Activated CD4-positive, alpha-beta T cell treated with anti-CD3 and anti-CD28 coated beads, Interleukin-10, Interleukin-2, amounts not matched to agents 100 ng/mL and 50 ng/mL, durations not matched to agents 16 hours and 8 hours (primary cell): ENCODE measurements at places on chromosomes 1 and 21.
A peak's percentile ranks its signal among the peaks of the same experiment; 100 is the strongest.

- peak; percentile 82 for DNase-seq
Observed at GRCh38 chr21:42258150-42258884, 39.4 kb downstream of the ABCG1 start.

GRCh38 chr21:15274701-15275485 lies 210.1 kb upstream of the NRIP1 start:
- DNase-seq: no peak

GRCh38 chr1:200535605-200536004 lies 84.9 kb downstream of the KIF14 start:
- DNase-seq: peak; percentile 34

DNA sequence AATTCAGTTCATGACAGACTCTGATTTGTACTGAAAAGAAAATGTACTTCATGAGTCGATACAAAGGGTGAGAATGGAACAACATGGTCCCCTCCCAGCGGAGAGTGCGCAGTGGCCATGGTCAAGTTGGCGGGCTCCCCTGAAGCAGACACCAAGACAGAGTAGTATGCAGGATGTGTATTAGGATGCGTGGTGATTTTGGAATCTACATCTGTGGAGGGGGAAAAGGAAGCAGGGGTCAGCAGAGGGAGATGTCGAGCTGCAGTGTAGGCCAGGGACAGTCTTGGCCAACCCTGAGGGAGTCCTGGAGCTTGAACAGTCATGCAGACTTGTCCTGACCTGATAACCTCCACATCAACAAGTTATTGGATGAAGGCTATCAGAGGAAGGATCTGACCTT lies 481.0 kb downstream of the OMA1 start:
- no peak for DNase-seq

GRCh38 chr1:206030714-206031113 lies 7.0 kb upstream of the CTSE start:
- peak; percentile 82 for DNase-seq

GRCh38 chr1:54160351-54160750 lies 7.6 kb upstream of the CDCP2 start:
- no peak for DNase-seq

- DNase-seq: no peak
Observed at GRCh38 chr21:43985690-43986251, 26.3 kb upstream of the TRAPPC10 start.

DNA sequence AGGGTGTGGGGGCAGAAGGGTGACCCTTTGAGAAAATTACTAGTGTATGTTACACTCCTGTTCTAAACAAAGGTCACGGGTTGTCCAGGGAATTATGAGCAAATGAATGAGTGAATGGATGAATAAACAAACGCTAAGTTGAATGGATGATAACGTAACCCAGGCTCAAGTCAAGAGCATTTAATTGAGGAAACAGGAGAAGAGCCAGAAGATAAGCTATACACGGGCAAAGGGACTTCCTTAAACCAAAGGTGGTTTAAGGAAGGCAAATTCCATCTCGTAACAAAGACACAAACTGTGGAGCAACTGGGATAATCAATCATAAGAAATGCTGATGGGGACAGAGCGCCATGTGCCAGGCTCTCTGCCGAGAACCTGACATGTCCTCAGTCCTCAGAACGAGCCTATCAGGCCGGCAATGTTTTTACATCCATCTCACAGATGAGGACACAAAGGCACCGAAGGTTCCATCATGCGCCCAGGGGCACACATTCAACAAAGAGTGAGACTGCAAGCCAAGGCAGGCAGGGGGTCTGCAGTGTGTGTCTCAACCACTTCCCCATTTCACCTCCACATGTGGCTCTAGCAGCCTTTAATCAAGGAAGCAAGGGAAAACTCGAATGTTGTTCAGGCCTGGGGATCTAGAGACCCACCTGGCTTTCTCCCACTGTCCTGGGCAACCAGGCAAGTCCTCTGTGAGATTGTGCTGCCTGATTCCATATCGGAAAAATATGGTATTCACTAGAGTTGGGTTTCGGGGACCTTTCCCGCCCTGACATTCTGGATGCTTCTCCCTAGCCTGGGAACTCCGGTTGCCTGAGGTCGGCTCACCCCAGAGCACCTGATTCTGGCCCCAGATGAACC lies 126.8 kb upstream of the EDN2 start:
- no peak for DNase-seq

DNA sequence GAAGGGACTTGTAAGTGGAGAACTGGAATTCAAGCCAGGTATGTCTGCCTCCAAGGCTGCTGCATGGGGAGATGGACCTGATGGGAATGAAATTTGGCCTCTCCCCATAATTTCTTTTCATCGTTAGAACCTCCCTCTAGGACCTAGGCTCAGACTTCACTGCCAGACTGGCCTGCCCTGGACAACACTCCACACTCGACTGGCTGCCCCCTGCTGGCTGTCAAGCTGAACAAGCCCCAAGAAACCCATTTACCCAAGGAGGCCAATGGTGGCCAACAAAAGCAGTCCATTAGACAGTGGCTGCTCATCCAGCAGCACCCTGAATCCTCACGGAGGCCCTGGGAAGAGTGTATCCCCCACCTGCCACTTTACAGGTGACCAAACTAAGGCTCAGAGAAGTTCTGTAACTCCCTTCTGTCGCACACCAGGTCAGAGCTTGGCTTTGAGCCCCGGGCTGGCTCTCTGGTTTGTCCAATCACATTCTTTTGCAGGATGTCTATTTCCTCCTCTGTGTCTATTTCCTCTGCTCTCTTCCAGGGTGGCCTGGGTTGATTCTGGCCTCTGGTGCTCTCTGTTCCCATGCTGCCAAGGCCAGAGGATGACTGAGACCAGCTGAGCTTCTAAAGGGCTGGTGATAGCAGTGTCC lies 3.8 kb downstream of the RNF186 start:
- DNase-seq: peak; percentile 66

- no peak for DNase-seq
Observed at GRCh38 chr1:54301497-54301896, 101.5 kb downstream of the MRPL37 start.

GRCh38 chr1:78078358-78078757 lies 32.6 kb downstream of the GIPC2 start:
- DNase-seq: no peak

DNA sequence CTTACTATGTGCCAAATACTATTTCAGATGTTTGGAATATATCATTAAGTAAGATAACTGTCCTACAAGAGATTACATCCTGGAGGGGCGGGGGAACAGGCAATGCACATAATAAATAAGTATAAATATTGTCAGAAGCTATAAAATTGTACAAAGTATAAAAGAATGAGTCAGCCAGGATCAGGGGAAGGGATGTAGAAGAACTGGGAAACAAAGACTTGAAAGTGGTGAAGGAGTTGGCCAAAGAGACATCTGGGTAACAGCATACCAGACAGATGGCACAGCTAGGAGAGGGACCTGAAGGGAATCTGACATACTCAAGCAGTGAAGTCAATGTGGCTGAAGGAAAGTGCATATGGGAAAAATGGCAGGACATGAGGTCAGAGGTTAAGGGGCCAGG lies 53.9 kb downstream of the CYYR1 start:
- DNase-seq: no peak

DNA sequence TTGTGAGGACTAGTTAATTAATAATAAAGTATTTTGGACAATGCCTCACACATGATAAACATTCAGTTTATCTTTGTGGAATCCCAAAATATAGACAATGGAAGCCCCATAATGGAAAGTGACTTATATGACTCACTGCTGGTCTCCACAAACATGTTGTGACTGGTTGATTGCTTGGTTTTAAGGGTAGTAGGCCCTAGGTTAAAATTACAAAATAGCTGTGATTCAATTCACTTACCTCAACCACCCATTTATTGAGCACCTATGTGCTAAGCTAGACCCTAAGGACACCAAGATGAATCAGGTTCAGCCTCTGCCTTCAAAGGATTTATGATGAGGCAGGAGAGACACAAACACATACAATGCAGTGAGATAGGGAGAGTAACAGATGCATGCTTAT lies 42.4 kb downstream of the KANK4 start:
- no peak for DNase-seq

DNA sequence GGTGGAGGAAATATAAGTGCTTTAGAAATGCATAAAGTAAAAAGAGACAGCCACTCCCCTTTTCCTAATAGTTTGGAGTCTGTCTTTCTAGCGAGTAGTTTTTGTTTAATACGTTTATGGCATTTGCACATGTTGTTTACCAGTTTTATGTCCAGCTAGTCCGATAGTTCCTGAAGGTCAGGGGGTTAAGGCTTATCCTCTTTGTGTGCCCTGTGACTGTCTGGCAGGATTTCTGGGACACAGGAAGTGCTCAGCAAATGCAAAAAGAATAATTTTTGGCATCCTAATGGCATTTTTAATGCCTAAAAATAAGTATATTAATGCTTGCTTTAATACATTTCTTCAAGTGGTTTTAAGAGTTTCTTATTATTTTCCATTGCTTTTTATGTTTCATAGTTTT lies 58.4 kb downstream of the DYRK1A start:
- no peak for DNase-seq

- no peak for DNase-seq
Observed at GRCh38 chr1:38250356-38250755, 203.8 kb upstream of the POU3F1 start.

DNA sequence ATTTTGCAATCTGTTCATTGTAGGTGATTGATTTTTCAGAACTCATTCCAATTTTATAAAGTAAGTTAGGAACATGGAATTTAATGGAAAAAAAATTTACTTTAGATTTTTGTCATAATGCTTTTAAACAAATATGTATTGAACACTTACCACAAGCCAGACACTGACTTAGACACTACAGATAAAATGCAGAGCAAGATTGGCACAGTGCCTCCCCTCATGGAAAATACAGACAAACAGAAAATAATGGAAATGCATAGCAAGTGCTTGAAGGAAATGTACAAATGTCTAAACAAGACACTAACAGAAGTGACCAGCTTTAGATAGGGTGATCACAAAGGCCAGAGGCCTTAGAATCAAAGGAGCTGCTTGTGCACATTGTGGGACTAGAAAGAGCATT lies 260.5 kb upstream of the ADGRL2 start:
- no peak for DNase-seq

DNA sequence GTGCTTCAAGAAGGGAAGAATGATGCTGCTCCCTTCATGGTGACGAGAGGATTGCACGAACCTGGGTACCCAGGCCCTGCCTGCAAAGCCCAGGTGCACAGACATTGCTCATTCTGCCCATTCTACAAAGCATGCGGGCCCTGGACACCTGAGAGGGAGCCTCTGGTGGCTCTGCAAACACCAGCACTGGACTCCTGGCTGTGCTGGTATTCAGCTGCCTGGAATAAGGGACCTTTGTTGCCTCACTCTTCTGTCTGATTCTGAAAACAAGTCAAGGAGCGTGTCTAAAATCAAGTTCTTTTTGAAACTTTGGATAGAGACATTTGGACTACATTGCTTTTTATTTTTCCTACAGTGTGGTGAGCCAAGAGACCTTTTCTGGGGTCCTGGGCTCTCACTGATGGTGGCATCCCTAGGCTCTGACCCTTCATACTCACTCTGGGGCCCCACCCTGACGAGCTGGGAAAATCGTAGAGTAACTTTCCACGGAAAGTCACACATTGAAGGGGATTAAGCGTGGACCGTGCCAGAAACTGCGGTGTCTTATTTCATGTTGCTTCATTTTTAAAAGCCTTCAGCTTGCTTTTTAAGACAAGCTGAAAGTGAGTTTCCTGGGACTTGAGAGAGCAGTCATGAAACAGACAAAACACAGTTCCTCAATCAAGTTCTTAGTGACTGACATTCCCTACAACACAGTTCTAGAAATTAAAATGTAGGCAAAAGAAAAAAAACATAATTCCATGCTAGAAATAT lies 24.0 kb downstream of the ABCA4 start:
- no peak for DNase-seq

DNA sequence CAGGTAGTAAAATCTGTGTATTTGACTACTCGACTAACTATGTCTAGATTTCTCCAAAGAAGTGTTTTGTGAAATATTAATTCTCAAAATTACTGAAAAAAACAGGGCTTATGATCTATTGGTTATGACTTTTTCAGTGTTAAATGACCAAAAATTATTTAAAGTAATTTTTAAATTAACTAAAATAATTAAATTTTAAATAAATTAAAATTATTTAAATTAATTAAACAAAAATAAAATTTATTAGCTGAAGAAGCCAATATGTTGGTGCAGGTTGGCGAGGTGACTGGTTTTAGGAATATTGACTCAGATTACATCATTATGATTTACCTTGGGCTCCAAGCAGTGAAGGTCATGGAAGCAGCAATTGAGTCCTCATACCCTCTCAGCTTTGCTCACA lies 483.2 kb downstream of the PTPRC start:
- DNase-seq: no peak

DNA sequence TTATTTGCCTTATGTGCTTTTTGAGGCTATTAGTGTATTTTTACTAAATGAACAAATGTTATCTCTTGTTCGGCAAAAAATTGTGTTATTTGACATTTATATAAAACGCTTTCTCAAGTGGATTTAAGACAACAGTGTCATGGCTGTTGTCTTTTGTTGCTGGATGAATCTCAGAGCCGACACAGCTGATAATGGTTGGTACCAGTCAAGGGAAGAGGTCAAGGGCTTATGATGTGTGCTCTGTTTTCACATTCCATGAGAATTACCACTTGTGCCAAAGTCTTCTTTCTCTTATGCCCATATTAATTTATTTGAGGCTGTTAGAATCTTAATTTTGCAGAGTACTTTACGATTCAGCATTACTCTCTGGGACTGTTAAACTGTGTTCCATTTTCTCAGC lies 17.9 kb upstream of the CD101 start:
- no peak for DNase-seq

DNA sequence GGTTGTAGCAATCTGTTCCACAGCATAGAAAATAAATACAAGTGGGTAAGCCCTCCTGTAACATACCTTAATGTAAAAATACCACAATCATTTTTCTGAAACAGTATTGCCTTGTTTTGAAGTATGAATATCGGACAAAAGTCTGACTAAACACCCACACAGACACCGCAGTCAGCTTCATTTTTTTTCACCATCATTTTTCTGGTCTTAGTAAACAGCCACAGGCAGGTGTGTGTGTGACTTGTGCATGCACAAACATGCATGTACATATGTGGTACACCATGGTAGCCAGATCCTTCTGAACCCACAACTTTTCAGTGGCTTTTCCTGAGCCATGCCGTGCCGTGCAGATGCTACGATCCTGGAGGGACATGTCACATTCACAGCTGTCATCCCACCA lies 261.7 kb downstream of the PCP4 start:
- no peak for DNase-seq

DNA sequence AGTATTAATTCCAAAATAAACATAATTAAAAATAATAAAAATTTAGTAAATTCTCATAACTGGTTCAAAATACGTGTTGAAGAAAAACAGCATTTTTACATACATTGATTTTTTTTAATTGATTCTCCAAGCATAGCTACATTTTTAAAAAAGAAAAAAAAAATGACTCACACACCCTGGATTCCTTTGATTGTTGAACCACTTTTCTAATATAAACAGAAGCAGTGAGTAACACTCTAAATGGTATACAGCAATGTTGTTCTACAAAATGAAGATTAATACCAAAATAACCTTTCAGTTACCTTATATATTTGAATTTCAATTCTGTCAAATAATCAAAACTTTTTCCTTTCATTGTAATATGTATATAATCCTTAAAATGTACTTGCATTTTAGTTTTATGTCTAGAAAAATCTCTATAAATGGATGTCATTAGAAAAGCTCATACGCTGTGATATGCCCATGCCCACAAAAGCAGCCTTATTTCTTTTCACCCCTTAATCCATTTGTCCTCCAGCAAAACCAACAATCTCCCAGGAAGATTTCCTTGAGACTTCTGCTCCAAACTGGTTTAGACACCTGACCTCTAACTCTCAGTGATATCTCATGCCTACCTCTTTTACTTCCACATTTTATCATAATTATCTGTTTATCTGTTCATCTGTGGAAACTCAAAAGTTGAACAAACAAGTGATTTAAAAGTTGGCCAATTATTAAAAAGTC lies 246.4 kb upstream of the NR5A2 start:
- no peak for DNase-seq

GRCh38 chr1:108962681-108963051 lies 618 bp downstream of the CLCC1 start:
- peak; percentile 42 for DNase-seq
